Hematopoietic multipotent progenitor cell treated with erythropoietin and hydrocortisone succinate and interleukin-3 and kit ligand, for 4 days (in vitro differentiated cells): ENCODE measurements at places on chromosomes 12 and 14.

DNA sequence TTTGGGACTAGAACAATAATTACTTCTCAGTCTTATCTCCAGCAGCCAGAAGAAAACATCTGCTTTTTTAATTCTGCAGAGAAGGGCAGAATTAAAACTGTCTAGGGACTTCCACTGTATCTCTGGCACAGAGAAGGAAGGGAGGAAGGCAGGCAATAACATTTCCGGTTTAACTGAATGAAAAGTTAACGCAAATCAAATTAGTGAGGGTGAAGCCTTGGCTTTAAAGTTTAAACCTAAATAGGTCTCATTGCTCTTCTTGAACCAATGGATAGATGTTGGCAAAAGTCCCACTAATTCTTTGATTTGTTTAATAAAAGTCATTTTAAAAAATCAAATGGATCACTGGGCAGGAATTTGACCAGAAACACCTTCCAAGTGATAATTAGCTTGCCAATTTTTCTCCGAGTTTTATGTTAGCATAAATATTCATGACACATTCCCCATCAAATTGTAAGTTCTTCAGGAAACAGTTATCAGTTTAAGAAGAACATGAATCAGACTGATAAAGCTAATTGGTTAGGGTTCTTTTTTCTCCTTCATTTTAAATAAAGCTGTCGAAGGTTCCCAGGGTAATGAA is 181.9 kb downstream of the SLC15A5 start:
- no peak for DNase-seq

- no peak for DNase-seq
Observed at GRCh38 chr12:20513189-20513588, 144.9 kb downstream of the PDE3A start.

- no peak for DNase-seq
Observed at GRCh38 chr14:85054178-85054577, 475.8 kb upstream of the FLRT2 start.

DNA sequence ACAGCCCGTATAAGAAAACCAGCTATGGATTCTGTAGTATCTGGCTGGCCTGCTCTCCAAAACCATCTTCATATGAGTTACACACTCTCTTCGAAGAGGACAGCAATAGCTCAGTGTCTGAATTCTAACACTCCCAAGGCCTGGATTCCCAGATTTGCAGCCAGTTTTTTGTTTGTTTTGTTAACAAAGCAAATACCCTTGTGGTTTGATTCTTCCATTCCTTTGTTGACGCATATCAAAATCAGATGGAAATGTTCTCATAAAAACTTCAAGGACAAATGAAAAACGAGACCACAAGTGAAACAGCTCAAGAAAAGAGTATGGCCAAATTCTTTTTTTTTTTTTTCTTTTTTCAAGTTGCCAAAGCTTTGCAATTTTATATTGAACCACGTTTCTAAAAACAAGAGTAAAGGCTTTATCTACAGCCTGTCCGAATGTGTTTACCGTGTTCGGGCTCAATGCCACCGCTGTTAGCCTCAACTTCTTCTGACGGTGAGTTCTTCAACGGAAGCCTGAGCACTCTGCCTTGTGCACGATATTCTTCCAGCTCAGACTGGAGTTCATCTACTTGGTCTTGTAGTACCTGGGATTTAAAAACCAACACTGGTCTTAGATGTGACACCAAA is 67.5 kb downstream of the NIN start:
- DNase-seq, result no peak

GRCh38 chr12:14886271-14886670 is 617 bp upstream of the MGP start:
- DNase-seq, result no peak

DNA sequence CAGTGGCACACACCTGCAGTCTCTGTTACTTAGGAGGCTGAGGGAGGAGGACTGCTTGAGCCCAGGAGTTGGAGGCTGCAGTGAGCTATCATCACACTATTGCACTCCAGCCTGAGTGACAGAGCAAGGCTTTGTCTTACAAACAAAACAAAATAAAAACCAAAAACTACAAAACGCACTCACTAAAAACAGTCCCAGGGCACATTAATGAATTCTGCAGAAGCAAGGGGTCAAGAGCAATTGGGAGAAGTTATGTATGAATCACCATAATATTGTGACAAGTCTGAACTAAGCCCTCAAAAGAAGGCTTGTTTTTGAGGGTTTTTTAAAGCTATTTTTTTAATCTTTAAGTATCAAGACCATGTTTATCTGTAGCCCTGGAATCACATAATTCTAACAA is 201.1 kb downstream of the MED13L start:
- no peak for DNase-seq

DNA sequence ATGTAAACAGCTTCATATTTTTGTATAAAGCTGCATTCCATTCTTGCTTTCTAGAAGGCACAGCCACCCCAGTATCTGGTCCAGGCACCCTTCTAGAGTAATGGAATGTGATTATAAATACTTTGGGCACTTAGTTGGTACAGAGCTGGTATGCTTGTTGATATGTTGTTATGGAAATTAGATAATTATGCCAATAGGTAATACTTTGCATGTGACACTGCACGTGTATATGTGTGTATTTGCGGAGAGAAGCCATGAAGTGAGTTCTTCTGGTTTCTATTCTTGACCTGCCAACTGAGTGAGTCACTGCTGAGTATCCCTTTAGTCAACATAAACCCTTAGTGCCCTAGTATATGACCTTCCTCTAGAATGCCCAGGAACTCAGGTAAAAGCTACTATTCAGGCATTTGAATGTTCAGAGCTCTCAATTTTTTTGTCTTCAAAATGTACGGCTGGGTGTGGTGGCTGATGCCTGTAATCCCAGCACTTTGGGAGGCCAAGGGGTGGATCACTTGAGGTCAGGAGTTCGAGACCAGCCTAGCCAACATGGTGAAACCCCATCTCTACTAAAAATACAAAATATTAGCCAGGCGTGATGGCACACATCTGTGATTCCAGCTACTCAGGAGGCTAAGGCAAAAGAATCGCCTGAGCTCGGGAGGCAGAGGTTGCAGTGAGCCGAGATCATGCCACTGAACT is 6.2 kb upstream of the TCP11L2 start:
- no peak for DNase-seq

DNA sequence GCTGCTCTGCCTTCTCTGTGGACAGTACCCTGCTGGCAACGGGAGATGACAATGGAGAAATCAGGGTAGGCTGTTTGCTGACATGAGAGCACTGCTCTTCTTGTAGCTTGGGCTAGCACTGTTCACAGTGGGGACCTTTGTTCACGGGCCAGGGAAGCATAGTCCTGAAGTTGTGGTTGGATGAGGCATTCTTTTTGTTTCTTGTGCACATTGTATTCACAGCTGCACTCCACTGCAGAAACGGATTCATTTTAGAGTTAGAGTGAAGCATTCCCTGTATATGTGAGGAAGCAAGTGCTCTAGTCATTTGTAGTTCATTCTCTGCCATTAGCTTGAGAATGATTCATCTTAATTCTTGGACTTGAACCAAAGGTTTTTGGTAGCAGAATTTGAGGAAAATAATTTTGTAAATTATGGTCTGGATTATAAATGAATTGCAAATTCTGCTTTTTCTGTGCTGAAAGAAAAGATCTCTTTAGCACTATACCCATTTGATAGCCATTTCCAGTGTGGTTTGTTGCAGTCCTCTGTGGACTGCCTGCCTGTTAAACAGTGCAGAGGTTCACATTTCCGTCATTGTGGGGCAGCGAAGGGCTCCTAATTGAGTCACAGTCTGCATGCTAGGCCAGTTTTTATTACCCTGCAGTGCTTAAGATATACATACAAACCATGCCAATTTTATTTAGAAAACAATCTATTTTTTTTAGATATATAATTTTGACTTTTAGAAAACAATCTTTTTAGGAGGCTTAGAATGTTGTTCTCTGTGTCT is 80.6 kb downstream of the APAF1 start:
- DNase-seq, result peak; percentile 79

GRCh38 chr12:93373961-93374656 is 3.6 kb upstream of the NUDT4 start:
- DNase-seq, result peak; percentile 34

GRCh38 chr14:67881225-67881624 is 61.6 kb downstream of the RAD51B start:
- DNase-seq, result peak; percentile 14

DNA sequence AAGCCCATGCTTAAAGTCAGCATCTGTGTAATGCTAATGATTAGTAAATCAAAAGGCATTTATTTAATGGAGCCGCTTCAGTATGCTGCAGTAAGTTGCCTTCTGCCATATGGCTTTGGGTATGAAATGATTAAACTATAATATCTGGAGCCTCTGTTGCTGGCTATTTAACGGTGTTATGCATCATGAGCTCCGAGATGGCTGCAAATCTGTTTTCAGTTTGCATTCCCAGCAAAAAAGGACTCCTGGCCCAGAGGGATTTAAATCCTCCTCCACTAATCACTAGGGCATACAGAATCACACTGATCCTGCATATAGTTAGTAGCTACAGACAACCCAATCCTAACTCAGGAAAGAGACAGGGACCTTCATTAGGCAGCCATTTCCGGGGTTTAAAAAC is 171.5 kb upstream of the EEA1 start:
- no peak for DNase-seq
